ENCODE measurements at places on chromosomes 16 and 17.

GRCh38 chr17:5248821-5249479 lies 14.3 kb upstream of the SCIMP start:
- DNase-seq, result no peak

- DNase-seq, result no peak
Observed at GRCh38 chr17:8955021-8955959, 10.2 kb downstream of the PIK3R5 start.

DNA sequence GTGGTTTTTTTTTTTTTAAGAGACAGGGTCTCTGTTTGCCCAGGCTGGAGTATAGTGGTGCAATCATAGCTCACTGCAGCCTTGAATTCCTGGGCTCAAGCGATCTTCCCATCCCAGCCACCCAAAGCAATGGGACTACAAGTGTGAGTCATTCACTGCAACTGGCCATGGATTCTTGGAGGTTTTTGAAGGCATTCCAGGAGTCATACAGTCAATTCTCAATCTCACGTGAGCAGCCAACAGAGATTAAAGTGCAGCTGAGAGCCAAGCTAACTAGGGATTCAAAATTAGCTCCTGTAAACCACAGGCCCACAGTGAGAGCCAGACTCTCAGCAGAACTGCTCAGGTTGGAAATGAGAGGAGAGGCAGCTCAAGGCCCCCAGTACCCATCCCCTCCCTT lies 30.2 kb downstream of the XPO6 start:
- no peak for DNase-seq

DNA sequence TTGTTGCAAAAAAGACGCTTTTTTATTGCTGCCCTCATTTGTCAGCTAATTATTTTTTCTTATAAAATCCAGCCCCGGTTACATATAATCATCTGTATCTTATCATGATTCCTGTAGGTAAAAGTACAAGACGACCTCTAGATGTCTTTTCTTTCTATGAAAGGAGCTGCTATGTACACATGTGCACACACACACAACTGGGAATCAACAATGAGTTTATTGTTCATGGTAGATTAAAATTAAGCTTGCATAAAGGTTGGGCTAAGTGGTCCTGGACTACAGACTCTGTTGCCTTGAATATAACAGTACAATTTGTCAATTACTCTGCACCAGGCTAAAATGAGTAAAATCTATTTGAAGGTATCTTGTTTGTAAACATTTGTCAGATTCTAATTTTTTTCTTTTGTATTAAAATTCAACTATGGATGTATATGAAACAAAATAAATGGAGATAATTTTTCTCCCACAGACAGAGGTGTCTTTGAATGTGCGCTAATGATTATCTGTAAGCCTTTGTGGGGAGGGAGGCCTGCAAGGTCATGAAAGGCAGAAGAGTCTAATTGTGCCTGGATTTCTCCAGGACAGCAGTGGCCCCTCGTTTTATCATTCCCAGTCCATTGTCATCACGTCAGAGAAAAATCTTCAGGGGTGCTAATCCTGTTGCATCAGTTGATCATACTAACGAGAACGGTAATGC lies 13.4 kb downstream of the C17orf58 start:
- no peak for DNase-seq

- no peak for DNase-seq
Observed at GRCh38 chr16:87278191-87279093, 38.8 kb downstream of the C16orf95 start.

- no peak for DNase-seq
Observed at GRCh38 chr17:74052993-74053711, 150.3 kb upstream of the RPL38 start.

GRCh38 chr16:24609740-24610415 lies 70.5 kb downstream of the RBBP6 start:
- DNase-seq, result no peak

DNA sequence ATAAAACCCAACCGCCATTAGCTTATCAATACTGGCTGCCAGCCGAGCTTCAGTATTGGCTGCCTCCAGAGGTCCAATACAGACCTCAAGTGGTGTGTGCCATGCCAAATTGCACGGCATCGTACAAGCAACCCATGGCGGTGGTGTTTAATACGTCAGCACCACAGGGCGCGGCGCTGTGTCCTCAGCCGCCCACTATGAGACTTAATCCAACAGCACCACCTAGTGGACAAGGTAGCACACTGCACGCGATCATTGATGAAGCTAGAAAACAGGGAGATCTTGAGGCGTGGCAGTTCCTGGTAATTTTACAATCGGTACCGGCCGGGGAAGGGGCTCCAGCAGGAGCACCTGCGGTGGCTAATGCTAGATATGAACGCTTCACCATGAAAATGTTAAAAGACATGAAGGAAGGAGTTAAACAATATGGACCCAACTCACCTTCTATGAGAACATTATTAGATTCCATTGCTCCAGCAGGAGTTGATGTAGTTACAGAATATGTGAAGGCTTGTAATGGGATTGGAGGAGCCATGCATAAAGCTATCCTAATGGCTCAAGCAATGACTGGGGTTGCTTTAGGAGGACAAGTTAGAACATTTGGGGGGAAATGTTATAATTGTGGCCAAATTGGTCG lies 15.4 kb downstream of the FLYWCH1 start:
- peak; percentile 36 for DNase-seq

DNA sequence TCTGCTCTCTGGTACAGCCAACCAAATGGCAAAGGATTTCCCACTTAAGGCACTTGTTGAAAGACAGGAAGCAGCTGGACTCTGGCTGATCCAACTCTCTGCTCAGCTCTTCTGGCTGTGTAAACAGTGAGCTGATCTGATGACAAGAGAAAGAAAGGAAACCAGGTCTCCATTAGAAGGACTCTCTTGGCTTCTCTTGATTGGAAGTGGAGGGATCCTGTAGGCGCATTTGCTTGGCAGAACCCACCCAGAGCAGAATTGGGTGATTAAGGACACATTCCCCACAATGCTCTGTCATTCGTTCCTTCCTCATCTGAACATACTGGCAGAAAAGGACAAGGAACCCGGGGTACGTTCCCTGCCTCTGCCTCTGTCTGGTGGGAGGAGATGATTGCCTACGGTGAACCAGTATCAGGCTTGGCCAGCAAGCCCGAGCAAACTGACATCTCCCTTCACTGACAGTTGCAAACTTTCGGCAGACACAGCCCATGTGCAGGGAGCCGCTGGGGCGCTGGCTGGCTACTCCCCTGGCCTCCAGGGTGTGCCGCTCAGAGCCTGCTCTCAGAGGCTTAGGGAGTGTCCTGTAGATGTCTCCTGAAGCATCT lies 29.1 kb downstream of the LDHD start:
- no peak for DNase-seq

DNA sequence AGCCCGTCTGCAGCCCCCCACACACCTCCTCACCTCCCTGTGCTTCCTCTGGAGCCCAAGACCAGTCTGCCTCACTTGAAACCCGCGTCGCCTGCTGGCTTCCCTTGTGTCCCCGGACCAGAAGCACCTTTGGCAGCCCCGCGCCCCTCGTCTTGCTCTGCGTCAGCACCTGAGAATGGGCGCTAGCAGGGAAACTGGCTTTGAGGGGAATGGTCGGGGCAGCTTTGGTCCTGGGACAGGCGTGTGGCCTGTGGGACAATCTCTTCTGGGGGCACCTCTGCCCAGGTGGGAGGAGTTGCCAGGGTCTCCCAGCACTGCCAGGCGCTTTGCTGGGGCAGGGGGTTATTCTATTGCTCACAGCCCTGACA lies 3.6 kb upstream of the MAFG start:
- DNase-seq, result no peak

GRCh38 chr16:52471650-52472370 lies 75.1 kb downstream of the TOX3 start:
- DNase-seq, result no peak

DNA sequence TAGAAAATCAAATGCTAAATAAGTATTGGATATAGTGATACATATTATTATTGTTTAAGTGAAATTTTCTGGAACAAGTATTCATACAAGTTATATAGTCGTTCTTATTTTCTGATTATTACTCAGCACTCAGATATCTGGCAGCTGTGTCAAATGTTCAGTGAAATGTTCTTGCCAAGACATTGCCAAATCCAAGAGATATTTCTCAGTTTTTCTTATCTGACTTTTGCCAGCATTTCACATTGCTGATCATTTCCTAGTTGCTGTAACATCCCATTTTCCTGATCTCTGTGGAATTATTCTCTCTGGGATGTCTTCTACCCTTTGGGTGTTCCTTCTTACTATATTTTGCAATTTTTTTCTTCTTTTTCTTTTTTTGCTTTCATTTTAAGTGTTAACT lies 262.3 kb downstream of the KIF2B start:
- no peak for DNase-seq

GRCh38 chr17:50542795-50543774 lies 3.9 kb upstream of the SPATA20 start:
- no peak for DNase-seq

GRCh38 chr16:80594756-80595155 lies 54.0 kb downstream of the DYNLRB2 start:
- DNase-seq, result no peak

DNA sequence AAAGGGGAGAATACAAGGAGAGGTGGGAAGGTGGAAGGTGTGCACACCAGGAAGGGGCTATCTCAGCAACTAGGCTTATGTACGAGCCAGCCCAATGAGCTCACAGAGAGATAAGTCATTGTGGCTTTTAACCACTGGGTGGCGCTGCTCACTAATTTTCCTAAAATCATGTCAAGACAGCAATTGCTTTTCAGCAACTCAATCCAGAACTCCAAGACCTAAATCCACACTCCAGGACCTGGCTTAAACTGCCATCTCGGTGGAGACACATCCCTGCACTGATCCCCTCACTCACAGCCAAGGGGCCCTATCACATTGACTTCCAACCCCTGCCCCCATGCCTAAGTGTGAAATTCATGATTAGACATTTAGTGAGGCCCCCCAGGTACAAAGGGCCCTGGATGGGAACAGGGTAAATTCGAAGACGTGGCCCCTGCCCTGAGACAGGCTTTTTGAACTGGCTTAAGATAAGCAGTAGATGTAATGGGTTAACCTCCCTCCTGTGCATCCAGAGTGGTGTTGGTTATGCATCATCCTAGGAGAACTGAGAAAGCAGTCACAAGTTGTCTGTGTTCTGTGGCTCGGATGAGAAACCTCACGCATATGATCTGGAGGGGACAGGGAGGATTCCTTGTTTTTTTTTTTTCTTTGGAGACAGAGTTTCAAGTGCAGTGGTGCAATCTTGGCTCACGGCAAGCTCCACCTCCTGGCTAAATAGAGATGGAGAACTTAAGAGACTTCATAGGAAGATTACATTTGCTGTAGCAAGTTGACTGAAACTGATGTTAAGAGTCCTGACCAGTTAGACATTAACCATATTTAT lies 11.5 kb downstream of the CCL16 start:
- peak; percentile 9 for DNase-seq

- DNase-seq, result no peak
Observed at GRCh38 chr17:42744283-42744805, 496 bp downstream of the EZH1 start.

Data from esophagus squamous epithelium (tissue), 5 donors.